ENCODE measurements at places on chromosomes 6 and 20. TPM values are rescaled to one million over a fixed set of nuclear protein-coding genes. Genes with fewer than 3 reads are reported as not detected.

DNA sequence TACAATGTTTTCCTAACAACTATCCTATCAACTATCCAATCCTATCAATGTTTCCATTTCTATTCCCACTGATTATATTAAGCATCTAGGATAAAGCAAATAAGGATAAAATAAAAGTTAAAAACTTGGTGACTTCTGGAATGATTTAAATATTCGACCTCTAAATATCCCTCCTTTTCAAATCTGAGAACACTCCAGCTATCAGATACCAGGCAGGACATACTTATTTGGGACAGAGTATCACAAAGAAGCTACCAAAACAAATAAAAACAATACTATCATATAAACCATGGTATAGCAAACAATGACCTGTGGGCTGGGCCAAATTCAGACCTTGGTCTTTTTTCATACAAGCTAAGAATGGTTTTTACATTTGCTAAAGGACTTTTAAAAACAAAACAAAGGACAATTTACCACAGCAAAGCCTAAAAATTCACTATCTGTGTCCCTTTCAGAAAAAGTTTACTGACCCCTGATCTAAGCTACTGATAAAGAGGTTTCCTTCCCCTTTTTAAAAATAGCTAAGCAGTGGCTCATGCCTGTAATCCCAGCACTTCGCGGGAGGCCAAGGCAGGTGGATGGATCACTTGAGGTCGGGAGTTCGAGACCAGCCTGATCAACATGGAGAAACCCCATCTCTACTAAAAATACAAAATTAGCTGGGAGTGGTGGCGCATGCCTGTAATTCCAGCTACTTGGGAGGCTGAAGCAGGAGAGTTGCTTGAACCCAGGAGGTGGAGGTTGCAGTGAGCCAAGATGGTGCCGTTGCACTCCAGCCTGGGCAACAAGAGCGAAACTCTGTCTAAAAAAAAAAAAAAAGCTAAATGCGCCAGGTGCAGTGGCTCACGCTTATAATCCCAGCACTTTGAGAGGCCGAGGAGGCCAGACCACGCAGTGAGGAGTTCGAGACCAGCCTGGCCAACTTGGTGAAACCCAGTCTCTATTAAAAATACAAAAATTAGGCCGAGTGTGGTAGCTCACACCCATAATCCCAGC lies 6.0 kb downstream of the NUP153 start:
- no peak for DNase-seq

KIF25 gene
- not detected for total RNA-seq

DNA sequence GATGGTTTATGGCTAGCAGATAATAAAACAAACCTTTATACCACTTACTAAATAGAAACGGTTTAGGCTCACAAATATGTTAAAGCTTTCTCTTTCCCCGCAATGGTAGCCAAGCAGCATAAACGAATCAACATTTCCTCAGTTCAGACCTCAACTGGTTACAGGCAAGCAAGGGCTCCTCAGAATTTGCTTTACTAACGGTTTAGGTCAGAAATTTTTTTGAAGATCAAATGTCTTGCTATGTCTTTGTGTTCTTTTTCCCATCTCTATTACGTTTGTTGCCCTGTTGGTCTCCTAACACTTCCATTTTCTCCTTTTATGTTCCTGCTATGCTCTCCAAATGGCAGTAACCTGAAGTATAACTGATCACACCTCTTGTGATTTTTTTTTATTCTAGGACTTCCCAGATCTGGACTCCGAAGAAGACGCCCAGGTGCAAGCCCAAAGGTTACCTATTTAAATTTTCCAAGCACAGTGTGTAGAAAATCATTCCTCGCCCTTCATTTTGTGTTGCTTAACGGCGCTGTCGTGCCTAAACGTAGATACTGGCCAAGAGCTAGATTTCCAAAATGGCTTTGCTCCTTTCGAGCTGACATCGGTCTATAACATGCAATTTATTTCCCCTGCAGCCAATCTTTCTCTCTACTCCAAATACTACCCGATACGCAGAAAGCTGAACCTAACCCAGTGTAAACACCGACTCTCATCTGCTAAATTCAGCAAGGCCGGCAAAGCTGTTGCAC lies 717 bp upstream of the ASF1A start:
- DNase-seq, result peak; percentile 51

GRCh38 chr20:50292591-50293283 lies 102.1 kb downstream of the CEBPB start:
- DNase-seq, result peak; percentile 92

DNA sequence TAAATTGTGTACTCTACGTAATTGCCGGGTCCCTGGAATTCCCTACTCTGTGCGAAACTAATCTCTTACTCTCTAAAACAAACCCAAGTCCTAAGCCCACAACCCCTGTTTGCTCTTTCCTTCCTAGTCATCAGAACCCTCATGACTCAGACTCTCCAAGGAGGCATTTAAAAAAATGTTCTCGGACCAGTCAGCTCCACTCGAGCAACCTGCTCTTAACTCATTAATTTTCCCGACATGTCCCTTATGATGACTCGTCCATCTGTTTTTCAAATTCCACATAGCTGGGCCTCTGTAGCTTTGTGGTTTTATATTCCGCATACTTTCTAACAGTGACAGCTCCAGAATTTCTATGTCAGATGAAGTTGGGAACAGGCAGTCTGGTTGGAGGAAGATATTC lies 2.6 kb upstream of the MUC22 start:
- DNase-seq, result peak; percentile 94

DNA sequence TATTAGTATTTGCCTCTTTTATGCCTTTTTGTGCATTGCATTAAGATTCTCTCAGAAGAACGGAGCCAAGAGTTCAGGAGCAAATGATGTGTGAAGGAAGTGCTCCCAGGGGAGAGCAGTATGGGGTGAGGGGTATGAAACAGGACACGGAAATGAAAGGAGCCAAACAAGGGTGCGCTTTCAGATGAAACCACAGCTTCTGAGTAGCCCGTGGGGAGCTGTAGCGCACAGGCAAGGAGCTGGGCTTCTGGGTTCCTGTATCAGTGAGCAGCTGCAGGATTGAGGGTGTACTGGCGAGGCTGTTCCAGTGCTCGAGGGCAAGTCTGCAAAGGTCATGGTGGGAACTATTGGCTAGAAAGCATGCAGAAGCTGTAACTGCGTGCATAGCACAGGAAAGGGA lies 25.4 kb downstream of the ANKEF1 start:
- DNase-seq, result no peak

DNA sequence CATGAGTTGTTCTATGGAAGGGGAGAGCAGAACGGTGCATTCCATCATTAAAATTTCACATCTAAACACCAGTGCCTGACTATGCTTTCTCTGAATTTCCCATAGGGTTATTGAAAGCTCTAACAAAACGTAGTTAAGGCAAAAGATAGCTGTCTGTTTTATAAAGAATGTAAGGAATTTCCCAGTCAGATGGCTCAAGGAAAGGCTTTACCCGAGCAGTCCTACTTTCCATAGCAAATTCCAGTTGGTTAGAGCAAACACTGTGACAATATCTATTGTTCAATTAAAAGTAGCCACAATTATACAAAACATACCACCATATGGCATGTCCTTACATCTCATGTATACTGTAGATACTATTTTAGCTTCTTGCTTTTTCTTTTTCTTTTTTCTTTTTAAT lies 1059.5 kb upstream of the FLRT3 start:
- no peak for DNase-seq

PLAGL2 gene
- 4.6 TPM for total RNA-seq

DNA sequence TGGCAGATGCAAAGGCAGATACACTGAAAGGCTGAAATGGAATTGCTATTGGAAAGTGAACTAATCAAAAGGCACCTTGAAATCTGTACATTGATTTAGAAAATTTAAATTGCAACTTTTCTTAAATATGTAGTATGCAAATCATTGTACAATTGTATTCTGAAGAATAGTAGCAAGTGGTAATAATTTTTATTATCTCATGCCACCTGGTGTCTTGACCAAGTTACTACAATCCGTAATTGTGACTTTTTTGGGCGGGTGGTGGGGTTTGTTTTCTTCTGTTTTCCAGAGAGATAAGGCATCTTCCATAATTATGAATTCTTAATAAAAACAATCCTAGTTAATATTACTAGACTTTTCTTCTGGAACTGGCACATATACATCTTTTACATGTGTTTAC lies 12.5 kb upstream of the BCKDHB start:
- DNase-seq, result peak; percentile 7

FAM209B gene
- not detected for total RNA-seq

TRDN gene
- 0.17 TPM for total RNA-seq

DNA sequence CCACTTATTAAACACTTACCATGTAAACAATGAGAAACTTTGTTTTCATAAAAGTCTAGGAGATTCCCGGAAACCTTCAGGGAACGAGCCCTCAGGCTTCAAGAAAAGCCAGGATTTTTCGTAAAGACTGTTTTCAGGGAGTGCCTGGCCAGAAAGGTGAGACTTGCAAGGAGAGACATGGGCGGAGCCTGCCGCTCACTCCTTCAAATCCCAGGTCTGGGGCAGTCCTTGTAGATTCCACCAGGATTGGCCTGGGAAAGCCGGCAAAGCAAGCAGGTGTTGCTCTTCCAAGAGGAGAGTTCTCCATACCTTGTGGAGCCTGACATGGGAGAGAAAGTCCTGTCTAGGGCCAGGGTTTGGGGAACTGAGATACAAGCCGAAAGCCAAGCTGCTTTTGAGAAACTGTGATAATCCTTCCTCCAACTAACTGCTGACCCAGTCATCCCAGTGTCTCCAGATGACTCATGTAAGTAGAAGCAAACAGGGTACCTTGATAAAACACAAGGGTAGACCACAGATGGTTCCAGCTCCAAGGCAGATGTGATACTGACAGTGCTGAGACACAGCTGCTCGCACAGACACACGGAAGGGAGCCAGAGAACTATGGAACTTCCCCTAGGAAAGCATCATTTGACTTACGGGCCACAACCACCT lies 69.4 kb upstream of the NAA20 start:
- DNase-seq, result peak; percentile 37

DNA sequence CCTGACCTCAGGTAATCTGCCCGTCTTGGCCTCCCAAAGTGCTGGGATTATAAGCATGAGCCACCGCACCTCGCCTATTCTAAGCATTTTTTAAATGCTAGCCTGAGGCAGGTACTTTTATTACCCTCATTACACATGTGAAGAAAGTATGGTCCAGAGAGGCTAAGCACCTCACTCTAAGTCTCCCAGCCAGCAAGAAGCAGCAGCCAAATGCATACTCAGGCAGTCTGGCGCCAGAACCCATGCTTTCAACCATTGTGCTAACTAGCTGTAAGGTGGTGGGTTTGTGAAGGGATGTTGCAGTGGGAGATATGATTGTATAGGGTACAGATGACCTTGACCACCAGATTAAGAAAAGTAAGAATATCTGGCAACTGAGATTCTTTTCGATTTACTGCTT lies 26.1 kb upstream of the RIPOR2 start:
- no peak for DNase-seq

DNA sequence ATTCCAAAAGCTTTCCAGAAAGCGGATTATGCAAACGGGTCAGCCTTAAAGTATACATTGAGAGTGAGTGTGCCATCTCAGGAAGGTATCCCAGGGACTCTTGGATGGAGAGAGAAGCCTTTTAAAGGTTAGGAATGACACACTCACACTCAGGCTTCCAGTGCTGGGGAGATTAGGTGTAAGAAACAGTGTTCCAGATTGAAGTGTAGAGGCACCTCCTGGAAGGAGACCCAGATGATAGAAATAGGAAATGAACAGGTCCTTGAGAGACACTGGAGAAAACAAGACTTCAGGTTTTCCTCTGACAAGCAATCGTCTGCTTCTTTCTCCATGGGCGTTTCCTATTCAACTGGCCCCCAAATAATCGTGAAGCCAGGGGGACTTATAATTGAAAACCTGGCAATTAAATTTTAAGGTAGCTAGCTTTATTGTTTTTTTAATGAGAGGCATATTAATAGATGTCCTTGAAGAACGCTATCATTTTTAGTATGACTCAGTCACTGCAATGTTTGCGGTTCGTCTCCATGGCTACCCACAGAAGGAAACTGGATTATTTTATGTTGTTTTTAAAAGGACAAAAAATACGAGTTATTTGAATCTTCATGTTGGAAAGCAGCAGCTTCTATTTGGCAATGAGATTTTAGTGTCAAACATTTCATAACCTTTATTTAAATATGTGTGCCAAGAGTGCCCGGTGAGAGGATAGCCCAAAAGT lies 85.3 kb downstream of the TRMT6 start:
- DNase-seq, result peak; percentile 54

DNA sequence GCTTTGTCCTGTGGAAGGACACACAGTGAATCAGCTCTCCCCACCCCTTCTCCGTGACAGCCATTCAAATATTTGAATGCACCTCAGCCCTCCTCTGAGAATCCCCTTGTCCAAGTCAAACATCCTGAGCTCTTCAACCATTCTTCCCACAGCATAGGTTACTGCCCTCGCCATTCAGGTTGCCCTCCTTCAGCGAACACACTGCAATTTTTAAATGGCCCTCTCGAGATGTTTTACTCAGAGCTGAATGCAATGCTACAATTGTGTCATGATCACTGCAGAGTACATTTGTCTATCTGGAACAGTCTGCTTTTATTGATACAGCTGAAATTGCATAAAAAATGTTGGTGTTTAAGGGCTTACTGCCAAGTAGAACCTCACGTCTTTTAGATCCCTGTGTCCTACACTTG lies 48.9 kb downstream of the SLC2A12 start:
- no peak for DNase-seq

DNA sequence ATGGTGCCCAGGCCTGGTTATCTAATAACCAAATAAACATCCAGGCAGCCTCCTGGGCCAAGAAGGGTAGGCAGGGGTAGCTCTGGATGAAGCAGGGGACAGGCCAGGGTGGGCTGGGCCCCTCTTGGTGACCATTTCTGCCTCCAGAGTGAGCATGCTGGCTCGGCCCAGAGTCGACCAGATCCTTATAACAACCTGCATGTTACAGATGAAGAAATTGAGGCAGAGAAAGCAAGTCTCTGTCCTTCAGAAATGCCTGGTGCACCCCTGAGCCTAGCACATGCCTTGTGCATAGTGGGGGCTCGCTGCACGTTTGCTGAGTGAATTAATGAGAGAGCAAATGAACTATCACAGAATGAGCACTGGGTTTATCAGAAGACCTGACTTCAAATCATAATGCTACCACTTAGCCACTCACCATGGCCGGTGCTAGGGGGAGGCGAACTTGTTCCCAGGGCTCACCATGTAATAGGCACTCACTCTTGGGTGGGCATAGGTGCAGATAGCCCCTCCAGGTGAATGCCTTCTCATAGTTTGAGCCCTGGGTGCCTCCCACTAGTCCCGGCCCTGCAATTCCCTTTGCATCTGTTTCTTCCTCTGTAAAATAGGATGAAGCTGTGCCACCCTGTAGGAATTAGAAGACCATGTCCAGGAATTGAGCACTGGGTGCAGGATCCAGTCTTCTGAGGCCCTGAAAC lies 3.8 kb upstream of the APCDD1L start:
- no peak for DNase-seq

Data from A172 (cell line).